ENCODE measurements at places on chromosomes 2 and 18. TPM values are rescaled to one million over a fixed set of nuclear protein-coding genes. Genes with fewer than 3 reads are reported as not detected.
A peak's percentile ranks its signal among the peaks of the same experiment; 100 is the strongest.

GRCh38 chr18:48896326-48896874, 54.4 kb downstream of the SMAD7 start:
- no peak for DNase-seq

GRCh38 chr2:26595146-26595545, 46.0 kb downstream of the CIB4 start:
- no peak for DNase-seq

- no peak for DNase-seq
These were observed 4.9 kb upstream of the CHN1 start for GRCh38 chr2:175009917-175010621.

DNA sequence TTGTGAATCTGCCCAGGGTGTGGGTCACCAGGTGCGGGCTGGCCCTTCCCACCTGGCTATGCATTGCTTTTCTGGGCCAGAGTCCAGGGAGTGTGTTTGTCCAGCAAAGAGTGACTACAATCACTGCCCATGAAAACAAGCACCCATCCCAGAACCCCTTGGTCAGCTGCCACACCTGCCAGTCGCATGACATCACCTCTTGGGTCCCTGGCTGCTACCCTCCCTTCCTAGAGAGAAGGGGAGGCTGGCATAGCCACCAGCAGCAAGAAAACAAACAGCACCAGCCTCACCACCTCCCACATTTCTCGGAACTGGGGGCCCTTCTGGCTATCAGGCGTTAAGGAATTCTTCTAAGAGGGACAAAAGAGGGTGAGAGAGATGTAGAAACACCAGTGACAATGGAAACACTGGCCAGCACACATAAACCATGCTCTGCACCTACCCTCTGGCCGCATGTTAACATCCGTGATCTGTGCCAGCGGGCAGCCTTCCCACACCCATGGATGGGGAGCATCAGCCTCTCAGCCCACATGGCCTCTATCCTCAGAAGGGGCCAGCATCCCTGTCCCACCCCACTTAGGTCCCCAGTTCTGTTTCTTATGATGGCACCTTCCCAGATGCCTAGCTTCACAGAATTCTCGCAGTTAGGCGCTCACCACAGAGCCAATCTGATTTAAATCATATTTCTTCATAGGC, 109.7 kb upstream of the GLI2 start:
- no peak for DNase-seq

DNA sequence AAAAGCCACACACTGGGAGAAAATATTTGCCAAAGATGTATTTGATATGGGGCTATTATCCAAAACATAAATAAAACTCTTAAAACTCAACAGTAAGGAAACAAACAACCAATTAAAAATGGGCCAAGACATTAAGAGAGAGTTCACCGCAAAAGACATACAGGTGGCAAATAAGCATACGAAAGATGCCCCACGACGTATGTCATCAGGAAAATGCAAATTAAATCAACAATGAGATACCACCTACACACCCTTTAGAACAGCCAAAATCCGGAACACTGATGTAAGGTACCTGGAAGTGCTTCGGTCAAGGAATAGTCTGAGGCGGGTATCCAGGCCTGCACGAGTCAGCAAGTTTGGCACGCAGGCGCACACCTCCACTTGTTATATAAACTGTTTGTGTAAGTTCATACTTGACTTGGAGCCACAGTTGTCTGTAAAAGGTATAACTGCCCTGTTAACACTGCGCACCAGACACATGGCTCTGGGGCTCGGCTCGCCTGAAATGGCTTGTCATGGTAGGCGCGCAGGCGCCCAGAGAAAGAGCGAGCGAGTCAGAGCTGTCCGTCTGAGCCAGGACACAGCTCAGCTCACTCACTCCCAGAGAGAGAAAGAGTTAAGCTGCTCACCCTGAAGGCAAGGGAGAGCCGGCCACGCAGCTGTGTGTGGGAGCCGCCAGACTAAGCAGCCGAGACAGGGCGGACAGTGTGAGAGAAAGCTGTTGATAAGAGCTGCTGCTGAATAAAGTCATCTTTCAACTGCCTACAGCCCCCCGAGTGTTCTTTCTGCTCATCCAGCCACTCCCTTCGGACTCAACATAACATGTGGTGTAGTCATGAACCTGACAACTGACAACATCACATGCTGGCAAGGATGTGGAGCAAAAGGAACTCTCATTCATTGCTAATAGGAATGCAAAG, 87.3 kb downstream of the HNRNPLL start:
- DNase-seq = peak; percentile 70

DNA sequence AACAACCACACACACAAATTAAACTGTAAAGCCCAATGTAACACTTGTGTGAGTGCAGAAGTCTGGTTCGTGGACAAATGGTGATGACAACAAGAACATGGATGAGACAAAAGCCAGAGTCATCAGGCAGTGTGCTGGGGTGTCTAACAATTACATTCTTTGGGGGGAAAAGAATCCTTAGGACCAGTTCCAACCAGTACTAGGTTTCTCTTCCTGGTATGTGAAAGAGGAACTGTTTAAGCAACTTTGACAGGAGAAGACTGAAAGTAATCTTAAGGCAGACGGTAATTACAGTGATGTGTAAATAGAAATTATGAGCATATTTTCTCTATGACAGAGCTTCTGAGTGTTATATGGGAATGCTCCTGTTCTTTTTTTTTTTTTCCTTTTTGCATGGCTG, 133.4 kb downstream of the AFF3 start:
- DNase-seq = no peak

DNA sequence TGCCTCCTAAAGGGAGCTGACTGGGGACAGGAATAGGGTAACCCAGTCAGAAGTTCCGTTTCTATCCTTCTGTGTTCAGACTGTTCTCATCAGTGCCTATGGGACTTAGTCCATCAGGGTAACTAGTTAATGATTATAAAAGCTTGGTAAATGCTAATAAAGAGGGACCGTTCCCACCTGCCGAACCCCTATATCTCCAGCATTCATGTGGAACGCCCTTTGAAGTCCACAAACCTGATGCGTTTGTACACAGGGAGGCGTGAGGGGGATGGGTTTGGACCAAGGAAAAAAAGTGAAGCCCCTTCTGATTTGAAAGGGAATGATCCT, 112.9 kb downstream of the CDK15 start:
- no peak for DNase-seq

DNA sequence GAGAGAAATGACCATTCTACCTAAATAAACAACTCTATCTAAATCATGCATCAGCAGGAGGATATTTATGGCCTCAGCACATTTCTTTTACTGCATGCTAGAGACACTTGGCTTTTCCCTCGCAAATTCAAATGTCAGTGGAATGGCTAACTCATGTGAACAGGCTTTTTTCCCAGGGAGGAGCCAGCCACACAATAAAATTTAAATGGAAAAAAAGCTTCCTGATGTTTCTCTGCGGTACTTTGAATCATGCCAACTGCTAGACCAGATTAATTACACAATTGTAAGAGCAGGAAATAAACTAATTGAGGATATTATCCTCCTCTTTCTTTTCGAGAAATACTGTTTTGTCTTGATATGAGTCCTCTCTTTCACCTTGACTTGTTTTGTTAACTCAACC, 676.3 kb downstream of the IRS1 start:
- no peak for DNase-seq

GRCh38 chr2:126995621-126996377, 97.1 kb downstream of the TEX51 start:
- DNase-seq = no peak

DNA sequence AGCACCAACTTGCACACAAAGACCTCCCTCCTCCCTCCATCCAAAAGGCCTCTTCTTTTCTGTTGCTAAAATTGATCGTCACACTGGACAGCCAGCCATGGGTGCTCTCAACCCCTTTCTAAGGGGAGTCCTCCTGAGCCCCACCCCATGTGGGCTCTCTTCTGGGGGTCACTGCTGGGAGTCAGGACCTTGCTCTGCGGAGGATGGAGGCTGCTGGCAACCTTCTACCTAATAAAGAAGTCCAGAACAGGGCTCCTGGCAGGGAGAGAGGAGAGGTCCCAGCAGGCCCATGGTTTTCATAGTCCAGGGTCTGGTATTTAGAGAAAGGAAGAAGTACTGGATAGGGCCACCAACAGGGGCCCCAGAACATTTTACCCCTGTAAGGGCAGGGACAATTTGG, 67.6 kb upstream of the OTOS start:
- DNase-seq = no peak

The TCF7L1 gene
- total RNA-seq = 7.0 TPM

The DSG4 gene
- not detected for total RNA-seq

The TTC39C gene
- 4.6 TPM for total RNA-seq

The GATA6 gene
- total RNA-seq = 60.9 TPM

The PAIP2B gene
- total RNA-seq = 76.6 TPM
